Memory B cell (primary cell): ENCODE measurements at places on chromosomes 3 and 15.

- no peak for DNase-seq
Observed at GRCh38 chr3:126798521-126798920, 94.5 kb downstream of the CHCHD6 start.

GRCh38 chr3:157082305-157082982 lies 77.5 kb downstream of the CCNL1 start:
- no peak for DNase-seq

GRCh38 chr3:14201940-14202684 lies 23.5 kb downstream of the LSM3 start:
- DNase-seq = no peak

DNA sequence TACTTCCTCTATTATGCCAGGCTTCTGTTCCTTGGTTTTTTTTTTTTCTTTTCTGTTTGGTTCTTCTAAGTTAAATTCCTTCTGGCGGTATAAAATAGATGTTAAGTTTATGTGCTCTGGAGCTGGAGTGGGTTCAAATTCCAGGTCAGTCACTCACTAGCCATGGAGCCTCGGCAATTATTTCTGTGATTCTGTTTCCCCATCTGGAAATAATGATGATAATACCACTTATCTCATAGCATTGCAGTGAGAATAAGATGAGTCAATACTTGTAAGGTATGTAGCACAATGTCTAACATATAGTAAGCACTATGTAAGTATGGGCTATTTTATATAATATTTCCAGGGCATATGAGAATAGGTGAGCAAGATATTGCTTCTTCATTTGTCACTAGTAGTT lies 33.2 kb upstream of the ZDHHC23 start:
- no peak for DNase-seq

DNA sequence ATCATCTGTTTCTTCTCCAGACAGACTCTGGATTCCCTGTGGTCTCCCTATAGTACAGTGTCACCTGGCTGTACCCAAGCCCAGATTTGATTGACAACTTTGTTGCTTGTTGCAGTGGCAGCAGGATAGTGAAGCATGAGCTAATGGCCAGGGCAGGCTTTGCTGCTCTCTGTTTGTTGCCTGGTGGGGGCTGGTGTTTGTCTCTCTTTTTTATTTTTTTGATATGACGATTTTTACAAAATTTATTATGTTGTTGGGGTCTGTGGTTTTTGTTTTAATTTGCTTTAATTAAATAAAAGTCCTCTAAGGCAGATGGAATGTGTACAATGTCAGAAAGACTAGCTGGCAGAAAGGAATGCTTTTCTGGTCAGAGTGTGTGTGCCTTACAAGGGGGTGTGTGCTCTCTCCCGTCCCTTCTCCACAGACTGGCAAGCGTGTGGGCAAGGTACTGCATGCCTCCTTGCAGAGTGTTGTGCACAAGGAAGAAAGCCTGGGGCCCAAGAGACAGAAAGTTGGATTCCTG lies 15.2 kb upstream of the CLEC3B start:
- no peak for DNase-seq

DNA sequence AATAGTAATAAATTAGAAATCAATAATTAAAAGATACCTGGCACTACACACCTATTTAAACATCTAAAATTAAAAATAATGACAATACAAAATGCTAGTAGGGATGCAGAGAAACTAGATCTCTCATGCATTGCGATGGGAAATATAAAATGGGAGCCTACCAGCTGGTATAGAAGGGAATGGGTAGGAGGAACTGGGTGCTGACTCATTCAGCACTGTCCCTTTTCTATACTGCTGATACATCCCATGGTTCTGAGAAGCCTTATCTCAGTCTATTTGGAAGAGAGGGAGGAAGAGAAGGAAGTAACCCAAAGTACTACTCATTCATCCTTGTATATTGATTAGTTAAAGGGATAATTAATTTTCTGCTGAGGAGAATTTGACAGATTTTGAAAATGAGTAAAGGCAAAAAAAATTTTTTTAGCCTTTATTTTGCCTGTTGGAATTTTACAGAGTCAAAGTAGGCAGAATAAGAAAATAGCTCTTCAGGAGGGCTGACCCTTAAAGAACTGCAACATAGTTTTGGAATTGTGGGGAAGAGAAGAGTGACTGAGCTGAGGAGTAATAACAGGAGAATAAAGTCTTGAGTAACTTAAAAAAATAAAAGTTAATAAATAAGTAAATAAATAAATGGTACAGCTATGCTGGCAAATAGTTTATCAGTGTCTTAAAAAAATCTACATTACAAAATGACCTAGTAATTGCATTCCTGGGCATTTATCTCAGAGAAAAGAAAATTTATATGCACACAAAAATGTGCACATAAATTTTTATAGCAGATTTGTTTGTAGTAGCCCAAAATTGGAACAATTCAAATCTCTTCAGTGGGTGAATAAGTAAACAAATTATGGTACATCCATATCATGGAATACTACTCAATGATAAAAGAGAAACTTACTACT lies 15.3 kb upstream of the BHLHE40 start:
- DNase-seq = no peak
